ENCODE measurements at places on chromosomes 4 and X.

- peak; percentile 92 for DNase-seq
Measured at GRCh38 chr4:7206911-7207567, 14.7 kb downstream of the SORCS2 start.

DNA sequence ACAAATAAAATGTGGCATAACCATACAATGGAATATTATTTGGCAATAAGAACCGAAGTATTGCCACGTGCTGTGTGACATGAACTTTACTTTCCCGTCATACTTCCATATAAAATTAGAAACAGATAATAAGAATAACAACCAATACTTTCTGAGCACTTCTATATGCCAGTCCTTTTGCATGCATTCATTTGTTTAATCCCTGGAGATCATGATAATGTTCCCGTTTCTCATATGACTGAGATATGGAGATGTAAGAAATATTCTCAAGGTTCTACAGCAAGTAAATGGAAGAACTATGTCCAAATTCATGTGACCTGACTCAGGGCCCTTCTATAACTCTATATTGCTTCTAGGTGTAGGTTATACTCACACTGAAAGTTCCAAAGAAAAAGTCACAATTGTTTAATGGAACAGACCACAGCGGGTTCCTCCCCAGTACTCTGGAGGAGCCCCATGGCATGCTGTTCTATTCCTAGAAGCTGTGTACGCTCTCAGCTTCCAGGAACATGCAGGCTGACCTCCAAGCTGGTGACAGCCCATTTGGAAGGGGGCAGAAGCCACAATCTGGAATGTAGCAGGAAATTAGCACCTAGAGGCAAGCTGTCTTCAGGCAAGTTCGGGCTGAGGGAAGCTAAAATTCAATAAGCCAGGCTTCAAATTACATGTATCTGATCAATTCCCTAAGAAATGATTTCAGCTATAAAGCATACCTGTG is 31.5 kb downstream of the QDPR start:
- no peak for DNase-seq

- DNase-seq: no peak
Measured at GRCh38 chr4:152927737-152928136, 8.4 kb upstream of the FHDC1 start.

DNA sequence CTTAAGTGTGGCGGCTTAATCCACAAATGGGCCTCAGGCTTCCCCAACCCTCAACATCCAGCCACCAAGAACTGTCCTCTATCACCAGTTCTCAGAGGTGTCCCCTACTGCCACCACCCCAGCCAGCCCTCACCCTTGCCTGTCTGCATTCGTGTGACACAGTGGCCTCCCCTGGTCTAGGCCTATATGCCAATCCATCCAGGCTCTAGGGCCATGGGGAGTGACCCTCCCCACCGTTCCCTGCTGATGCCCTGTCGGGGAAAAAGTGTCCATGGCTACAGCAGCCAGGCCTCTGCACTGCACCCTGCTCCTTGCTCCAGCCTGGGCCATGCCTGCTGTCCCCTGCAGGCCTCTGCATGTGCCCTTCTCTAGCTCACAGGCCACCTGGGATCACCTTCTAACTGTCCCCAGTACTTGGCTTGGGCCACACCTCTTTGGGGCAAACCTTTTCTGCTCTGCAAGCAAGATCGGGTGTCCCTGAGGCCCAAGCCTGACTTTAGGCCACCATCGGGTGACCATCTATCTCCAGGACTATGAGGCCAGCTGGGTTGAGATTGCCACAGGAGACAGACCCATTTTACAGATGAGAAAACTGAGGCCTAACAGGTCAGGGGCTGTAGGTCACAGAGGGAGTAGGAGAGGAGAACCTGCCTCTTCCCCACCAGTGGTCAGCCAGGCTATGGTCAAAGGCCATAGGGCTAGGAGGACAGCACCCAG is 75.8 kb downstream of the JAKMIP1 start:
- DNase-seq: no peak

- DNase-seq: no peak
Measured at GRCh38 chr4:89072921-89073320, 15.9 kb upstream of the FAM13A start.

DNA sequence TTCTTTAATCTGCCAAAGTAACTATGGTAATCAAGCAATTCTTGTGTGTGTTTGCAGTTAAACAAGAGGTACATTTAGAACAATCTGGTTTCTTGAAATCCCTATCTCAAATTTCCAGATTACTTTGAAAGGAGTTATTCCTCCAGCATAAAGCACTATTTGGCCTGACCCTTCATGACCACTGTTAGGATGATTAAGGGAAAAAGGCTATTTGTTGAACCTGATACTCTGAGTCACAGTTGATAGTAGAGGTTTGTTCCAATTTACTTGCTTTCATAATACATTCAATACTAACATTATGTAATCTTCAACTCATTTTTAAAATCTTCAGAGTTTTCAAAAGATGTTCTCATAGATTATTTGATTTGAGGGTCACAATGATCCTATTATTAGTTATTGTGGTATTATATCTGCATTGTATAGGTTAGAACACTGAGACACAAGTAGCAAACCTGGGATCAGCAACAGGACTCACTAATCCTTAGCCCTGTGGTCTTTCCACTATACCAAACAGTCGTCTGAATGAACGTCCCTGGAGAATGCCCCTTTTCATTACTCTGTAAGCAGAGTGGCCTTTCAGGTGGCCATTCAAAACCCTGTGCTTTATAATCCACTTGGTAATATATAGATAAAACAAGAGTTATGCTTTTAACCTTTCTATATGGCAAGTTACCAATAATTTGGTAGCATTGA is 8.1 kb upstream of the NDST4 start:
- DNase-seq: no peak

GRCh38 chrX:137858106-137858505 is 292.2 kb downstream of the ZIC3 start:
- DNase-seq: no peak

- no peak for DNase-seq
Measured at GRCh38 chr4:128371876-128372275, 84.3 kb upstream of the PGRMC2 start.

DNA sequence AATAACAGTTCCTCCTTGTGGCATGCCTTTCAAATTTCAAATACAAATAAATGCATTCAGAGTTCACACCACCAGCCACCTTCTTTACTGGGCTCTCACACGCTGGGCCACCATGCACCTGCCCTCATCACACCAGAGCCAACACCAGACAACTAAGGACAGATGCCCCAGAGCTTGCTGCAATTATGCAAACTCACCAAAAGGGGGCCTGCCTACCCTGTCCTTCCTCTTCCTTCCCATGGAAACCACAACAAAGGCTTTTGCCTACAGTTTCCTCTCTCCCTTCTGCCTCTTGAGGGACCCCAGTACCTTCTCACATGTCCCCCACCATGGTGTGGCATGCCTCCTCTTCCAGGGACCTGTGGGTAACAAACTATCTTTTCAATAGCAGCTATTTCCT is 1333.9 kb upstream of the TENM3 start:
- DNase-seq: no peak

DNA sequence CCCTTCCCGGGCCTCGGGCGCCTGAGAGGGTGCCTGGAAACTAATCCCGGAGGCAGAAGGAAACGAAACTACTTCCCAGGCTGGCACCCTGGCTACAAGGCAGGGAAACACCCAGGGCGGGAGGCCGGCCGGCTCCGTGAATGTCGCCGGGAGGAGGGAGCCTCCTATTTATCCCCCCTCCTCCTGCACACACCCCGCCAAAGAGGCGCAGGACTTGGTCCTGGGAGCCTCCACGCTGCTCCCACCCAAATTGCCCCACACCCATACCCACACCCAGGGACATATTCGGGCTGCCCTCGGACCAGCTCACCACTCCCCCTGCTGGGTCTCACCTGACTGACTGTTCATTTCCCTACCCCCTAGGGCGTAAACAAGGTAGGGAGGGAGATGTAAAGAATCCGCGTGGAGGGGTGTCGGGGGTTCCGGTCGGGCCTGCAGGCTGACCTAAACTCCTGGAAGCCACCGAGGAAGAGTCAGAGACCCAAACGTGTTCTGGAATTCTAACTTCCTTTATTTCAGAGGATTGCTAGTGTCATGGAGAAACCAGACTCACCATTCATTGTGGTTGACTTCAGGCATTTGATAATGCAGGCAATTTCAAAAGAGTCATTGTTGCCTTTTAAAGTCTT is at the start of gene BTC:
TSS of gene BTC (minus strand) at position 142 of the 629 bp plus-strand sequence. CDS start 198 bp downstream, outside the sequence.
- DNase-seq: no peak

DNA sequence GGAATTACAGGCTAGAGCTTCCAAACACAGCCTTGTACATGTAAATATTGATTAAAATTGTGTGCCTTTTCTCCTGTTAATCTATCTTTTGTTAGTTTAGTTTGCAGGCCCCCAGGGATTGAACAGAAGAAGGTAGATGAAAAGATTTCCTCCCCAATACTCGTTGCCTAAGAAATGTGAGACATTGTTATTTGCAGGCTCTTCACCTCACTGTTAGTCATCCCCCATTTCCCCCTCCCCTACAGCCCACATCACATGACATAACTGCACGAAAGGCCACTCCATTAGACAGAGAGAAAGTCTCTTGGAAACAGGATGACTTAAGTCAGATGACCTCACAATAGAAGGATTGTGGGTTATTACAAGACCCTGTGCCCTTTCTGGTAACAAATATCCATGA is 13.3 kb upstream of the MID1 start:
- peak; percentile 94 for DNase-seq

GRCh38 chr4:102640669-102641068 is 120.1 kb downstream of the MANBA start:
- DNase-seq: peak; percentile 72

DNA sequence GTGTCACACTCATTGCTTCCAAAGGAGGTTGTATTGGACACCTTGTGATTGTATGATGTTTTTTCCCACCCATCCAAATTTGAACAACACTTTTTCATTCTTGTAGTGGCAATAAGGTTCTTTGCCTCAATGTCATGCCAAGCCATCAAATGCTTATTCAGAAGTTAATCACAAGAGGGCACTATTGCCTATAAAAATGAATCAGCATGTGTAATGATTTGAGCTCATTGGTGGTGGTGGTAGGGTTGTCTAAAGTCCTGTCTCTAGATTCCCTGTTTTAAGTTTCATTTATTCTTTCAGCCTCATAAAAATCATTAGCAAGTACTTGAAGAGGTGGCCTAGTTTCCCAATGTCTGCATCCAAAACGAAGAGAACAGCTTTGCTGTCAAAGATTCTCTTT is 37.0 kb downstream of the IRS4 start:
- peak; percentile 2 for DNase-seq

- DNase-seq: no peak
Measured at GRCh38 chr4:117491516-117491915, 406.1 kb upstream of the TRAM1L1 start.

DNA sequence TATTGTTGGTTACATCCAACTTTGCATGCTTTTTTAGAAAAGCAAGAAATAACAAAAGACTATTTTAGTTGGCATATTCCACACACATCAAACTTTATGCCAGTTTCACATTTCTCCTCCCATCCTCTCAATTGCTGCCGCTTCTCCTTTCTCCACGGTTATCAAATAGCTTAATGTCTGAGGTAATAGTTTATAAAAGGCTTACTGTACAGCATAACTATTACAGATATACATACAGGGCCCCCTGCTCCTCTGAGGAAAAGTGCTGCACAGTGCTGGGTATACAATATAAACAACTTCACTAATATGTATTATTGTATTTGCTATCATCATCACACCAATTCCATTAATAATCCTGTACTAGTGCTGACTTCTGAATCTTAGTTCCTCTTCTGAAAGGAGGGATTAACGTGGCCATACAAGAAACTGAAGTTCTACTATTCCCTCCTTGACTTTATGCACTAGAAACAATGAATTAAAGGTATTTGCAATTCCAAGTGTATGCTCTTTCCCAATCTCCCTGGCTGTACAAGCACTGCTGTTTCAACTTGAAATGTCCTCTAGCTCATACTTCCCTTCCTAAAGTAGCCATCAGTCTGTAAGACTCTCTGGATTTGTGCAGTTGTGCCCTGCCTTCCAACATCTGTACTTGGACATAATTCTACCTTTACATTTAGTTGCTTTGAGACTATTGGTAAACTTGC is 2.5 kb downstream of the CCNI start:
- no peak for DNase-seq

DNA sequence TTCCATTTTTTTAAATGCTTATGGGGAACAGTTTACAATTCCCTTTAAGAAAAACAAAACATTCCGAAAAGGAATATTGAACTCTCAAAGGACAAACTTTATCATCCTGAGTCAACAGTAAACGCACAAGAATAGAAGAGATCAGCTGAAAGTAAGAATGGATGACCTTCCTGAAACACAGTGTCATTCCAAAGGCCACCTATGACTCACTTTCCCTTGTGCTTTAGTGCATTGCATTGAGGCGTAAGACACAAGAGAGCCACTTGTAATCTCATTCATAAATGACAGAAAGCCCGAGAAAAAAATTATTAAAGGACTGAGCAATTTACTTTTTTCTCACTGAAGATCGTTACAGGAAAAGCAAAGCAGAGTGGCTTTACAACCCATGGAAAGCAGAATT is 1062.4 kb upstream of the DIAPH2 start:
- DNase-seq: no peak

DNA sequence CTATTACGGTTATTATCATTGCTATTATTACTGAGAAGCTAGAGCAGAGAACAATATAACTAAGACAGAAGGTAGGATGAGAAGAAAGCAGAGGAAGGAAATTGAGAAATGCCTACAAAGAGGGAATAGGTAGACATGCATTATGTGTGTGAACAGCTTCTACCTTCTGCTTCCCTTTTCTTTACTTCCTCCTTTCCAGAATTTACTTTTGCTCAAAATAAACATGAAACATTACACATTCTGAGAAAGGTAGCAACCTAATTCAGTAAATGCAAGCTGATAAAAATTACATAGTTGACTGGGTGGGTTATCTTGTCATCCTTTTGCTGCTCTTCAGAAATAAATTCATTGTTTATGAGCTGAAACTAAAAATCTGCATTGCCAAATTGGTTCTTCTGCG is 54.6 kb downstream of the AMOT start:
- no peak for DNase-seq

- DNase-seq: no peak
Measured at GRCh38 chrX:69505772-69506616, 1.9 kb downstream of the NALF2 start.

GRCh38 chr4:147547314-147548056 is 66.6 kb downstream of the EDNRA start:
- peak; percentile 84 for DNase-seq

GRCh38 chrX:7347465-7347864 is 199.5 kb upstream of the PUDP start:
- no peak for DNase-seq

DNA sequence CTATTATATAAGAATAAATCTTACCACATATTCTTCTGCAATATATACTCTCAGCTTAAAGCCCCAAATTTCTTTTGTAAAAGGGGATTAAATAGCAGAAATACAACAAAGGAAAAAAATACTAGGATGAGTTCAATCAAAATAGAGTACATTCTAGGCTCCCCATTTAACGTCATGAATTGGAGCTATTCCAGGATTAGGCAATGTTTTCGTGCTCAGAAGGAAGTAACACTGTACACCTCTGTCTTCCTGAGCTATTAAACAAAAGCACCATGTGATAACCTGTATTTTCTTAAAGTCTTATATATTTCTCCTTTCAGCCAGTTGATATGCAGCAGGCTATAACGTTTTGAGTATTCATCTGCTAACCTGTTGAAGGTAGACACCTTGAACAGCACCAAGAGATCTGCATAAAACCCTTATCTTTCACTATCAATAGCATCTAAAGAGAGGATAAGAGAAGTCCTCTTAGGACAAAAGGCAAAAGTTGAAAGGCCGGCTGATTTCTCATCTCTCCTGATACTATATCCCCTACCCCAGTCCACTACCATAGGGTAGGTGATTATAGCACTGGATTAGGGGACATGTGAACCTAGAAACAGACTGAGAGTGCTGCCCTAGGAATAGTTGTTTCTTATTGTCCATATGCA is 31.5 kb downstream of the TEC start:
- DNase-seq: no peak

Data from astrocyte (in vitro differentiated cells and primary cell).